ENCODE measurements at places on chromosomes 2 and 18.

DNA sequence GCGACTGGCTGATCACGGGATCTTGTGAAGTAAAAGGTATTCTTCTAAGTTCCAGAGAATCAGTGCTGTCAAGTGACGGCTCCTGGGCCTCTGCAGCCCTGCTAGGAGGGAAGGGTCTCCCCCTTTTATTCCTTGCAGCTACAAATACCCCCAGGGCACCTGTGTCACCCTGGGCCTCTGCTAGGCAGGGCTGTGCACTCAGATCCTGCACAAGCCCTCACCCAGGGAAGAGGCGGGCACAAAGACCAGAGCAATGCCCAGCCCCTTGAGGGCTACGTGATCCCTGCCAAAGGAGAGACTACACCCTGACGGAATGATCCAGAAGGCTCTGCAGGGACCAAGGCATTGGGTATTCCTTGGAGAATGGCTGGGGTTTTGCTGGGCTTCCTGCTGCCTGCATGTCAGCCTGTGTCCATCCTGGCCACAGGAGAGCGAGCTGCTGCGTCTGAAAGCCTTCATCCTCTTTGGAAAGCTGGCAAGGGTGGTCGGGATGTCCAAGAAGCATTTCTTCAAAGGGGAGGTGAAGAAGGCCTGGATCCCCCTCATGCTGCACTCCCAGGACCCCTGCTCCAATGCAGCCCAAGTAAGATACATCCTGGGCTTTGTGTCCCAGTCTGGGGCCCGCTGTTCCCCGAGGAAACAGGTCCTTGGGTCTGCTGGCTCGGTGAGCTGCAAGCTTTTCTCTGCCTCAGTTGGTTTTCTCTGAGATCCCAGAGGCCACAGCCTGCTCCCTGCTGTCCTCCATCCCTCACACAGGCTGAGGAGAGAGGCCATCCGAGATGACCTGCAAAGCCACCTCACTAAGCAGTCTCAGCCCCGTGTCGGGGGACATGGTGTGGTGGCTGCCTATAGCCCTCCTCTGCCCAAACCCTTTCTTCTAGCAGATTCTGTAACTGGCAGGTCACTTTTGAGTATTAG lies 24.9 kb downstream of the HJURP start:
- no peak for DNase-seq

DNA sequence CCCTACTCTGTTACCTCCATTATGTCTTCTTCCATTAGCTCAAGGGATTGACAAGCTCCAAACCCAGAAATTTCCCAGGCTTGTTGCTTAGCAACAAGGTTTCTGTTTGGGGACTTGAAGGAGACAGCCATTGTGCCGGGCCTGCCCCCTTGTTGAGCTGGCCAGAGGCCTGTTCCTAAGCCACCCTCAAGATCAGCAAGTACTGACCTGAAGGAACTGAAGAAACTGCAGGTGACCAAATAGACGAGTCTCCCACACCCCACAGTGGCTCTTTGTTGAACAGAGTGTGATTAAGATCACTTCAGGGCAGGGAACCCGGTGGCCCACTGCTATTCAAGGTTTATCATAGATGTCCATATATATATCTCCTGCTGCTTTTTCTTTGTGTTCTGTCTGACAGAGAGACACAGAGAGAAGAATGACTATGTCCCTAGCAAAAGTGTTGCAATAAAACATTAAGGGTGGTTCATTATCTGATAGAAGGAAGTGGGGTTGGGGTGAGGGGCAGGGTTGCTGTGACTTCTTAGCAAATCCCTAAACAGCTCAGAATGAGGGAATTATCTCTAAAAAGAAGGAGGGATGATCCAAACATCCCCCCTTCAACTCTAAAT lies 69.2 kb downstream of the RNF144A start:
- DNase-seq: no peak

DNA sequence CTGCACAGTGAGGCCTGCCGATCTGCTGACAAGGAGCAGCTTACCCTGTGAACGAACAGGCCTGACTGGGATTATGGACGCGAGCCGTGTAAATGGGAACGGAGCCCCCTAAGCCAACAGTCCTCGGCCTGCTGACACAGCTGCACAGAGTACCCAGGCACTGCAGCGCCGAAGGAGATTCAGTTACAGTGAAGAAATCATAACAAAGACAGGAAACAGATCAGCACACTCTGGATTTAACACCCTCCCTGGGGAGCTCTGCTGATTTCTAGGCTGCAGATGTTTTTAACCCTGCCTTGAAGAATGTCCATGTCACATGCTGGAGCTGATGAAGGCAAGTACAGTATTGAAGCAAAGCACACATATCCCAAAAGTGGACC lies 43.4 kb downstream of the COLEC12 start:
- DNase-seq: peak; percentile 80

DNA sequence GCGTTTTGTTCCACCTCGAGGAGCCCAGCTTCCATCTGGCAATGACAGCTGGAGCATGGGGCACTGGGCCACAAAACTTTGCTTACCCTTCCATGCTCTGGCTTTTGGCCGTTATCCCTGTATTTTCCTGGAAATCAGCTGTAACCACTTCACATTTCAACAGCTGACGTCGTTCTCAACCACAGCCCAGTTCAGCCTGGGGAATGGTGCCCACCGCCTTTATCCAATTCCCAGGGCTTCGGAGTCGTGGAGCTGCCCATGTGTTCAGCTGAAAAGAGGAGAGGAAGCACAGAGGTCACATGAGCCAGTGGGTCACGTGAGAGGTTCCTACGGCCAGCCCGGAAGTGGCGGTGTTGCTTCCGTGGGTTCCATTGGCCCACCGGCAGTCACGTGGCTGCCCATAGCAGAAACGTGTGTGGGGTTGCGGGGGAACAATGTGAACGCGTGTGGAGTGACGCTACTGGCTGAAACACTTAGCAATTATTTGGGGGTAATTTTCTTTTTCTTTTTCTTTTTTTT lies 16.7 kb upstream of the EDAR start:
- no peak for DNase-seq

DNA sequence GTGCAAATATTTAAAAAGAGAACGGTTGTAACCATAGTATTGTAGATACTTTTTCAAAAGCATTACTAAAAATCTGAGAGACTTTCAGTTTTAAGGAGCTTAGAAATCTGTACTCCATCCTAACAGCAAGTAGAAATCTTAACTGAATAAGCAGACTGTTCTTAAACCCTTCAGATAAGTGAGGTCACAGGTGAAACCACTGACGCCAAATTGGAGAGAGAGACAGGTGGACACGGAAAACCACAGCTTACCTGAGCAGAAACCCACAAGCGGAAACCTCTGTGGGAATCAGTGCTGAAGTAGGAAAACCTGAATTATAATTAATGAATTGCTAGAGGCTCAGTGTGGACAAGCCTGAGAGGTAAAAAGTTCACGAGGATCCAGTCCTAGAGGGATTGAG lies 959.4 kb upstream of the CELF4 start:
- DNase-seq: no peak

GRCh38 chr18:73688851-73689711 lies 458.6 kb downstream of the FBXO15 start:
- no peak for DNase-seq

DNA sequence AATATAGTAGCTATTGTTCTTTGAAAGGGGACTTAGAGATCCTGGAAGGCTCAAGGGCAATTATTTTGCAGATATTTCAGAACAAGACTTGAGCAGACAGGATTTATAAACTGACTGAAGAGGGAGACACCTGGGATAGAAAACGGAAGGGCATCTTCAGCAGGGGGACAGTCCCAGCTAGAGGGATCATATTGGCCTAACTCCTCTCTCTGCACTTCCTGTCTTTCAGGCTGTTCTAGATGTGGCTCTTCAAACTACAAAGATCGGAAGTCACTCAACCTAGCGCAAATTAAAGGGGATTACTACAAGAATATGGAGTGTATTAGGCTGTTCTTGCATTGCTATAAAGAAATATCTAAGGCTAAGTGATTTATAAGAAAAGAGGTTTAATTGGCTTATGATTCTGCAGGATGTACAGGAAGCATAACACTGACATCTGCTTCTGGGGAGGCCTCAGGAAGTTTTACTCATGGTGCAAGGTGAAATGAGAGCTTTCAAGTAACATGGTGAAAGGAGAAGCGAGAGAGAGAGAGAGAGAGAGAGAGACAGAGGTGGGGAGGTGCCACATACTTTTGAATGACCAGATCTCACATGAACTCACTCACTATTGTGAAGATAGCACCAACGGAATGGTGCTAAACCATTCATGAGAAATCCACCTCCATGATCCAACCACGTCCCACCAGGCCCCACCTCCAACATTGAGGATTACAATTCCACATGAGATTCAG lies 5.3 kb upstream of the CTIF start:
- DNase-seq: no peak

DNA sequence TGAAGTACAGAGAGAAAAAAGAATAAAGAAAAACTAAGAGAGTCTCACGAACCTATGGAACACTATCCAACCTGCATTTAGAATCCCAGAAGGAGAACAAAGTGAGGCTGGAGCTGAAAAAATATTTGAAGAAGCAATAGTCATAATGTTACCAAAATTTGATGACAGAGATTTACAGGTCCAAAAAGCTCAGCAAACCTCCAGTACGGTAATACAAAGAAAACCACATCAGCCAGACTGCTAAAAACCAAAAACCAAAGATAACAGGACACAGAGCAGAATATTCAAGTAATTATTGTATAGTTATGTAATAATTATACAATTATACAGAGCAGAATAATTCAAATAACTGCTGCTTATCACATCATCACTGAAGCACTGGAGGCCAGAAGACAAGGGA lies 23.7 kb downstream of the ATL2 start:
- no peak for DNase-seq

DNA sequence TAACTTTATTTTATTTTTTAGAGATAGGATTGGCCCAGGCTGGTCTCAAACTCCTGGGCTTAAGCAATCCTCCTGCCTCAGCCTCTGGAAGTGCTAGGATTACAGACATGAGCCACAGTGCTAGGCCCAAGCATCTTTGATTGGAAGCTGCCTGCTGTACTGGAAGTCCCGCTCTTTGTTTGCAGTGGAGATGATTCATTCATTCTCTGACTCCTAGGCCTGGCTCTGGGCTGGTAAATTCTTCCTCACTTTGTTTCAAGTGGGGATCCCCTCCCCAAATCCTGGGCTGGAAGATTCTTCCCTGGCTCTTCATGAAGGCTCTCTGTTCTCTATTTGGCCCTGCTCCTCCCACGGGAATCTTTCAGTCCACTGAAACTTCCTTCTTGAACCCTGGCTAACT lies 81.9 kb downstream of the NEURL3 start:
- no peak for DNase-seq

DNA sequence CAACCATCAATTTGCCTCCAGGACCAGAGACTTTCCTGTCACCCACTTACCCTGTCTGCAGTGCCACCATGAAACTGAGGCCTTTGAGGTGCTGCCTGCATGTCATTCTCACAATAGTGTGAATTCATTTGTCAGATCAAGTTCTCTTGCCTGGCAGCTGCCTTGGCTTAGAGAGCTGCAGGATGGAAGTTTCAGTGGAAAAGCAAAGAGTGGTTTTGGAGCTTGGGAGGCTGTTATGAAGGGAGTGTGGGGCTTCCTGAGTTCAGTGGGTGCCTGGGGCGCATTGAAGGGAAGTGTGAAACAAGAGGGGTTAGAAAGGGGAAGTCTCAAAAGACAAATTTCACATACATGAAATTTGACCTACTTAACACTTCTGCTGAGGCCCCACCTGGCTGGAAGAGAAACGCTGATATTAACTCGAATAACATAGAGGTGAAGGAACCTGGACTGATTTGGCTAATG lies 7.9 kb upstream of the LBH start:
- DNase-seq: no peak

DNA sequence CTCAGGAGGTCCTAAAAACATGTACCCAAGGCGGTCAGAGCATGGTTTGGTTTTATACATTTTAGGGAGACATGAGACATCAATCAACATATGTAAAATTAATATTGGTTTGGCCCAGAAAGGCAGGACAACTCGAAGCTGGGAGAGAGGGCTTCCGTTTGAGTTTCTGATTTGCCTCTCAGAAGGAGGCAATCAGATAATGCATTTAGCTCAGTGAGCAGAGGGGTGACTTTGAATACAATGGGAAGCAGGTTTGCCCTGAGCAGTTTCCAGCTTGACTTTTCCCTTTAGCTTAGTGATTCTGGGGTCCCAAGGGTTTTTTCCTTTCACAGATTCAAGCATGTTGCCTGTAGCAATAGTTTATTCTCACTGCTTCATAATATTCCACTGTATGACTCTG lies 12.6 kb downstream of the SPOPL start:
- DNase-seq: no peak

GRCh38 chr2:98419544-98419943 lies 25.1 kb upstream of the INPP4A start:
- no peak for DNase-seq

- no peak for DNase-seq
Observed at GRCh38 chr2:55761526-55761925, 67.9 kb upstream of the PNPT1 start.

DNA sequence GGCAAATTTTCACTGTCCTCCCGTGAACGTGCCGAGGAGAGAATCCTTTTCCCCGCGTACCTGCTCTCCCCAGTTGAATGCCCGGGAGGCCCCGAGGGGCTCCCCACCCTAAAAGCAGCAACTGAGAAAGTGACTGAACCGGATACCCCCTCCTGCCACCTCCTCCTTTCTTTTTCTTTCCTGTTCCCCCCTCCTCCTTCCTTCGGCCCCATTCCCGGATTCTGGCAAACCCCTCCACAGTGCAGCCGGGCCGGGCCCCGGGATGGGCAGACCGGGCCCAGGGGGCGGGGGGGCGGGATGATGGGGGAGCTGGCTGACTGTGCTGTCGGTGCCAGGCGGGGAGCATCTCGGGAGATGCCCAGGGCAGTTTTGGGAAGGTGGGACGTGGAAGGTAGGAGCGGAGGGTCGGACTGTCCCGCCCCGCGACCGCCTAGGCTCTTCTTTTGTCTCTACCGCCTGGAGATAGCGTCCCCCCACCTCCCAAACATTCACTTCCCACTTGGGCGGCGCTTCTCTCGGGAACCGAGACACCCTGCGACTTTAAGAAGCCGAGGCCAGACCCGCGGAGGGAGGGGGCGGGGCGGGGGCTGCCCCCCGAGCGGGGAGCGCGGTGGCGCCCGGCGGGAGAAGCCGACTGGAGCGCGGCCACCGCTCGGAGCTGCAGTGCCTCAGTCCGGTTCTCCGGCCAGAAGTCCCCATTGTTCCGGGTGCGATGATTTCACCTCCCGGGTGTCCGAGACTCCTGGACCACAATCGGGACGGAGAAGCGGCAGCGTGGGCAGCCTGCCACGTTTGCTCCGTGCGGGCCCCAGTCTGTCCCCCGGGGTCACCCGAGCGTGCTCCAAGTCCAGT lies 8.2 kb downstream of the DLX2 start:
- DNase-seq: no peak

- no peak for DNase-seq
Observed at GRCh38 chr2:46921676-46922448, 6.3 kb upstream of the MCFD2 start.

GRCh38 chr18:76126327-76126726 lies 368.7 kb downstream of the ZNF516 start:
- DNase-seq: no peak

GRCh38 chr18:10059610-10060468 lies 146.0 kb downstream of the VAPA start:
- no peak for DNase-seq

- peak; percentile 91 for DNase-seq
Observed at GRCh38 chr2:236972491-236973342, 113.0 kb upstream of the COPS8 start.

DNA sequence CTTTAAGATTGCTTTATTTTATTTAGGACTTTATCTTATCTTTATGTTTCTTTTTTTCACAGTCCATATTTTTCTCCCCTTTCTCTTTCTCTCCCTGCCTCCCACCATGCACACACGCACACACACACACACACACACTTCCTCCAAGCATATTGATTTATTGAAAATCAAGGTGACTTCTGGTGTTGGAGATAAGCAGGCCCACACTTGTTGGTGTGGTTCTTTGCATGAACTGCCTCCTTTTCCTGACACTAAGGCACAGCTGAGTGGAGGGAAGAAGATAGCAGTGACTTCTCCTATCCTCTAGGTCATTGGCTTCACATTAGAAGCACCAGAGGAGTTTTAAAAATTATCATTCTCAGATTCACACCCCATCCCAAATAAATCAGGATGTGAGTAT lies 18.0 kb downstream of the TBR1 start:
- DNase-seq: no peak

Data from psoas muscle (tissue), 8 donors.